Activated CD8-positive, alpha-beta T cell treated with anti-CD3 and anti-CD28 coated beads, Interleukin-2, amount 10 ng/mL, durations not matched to agents 7 days and 5 days (primary cell): ENCODE measurements at places on chromosomes 13 and 19.

DNA sequence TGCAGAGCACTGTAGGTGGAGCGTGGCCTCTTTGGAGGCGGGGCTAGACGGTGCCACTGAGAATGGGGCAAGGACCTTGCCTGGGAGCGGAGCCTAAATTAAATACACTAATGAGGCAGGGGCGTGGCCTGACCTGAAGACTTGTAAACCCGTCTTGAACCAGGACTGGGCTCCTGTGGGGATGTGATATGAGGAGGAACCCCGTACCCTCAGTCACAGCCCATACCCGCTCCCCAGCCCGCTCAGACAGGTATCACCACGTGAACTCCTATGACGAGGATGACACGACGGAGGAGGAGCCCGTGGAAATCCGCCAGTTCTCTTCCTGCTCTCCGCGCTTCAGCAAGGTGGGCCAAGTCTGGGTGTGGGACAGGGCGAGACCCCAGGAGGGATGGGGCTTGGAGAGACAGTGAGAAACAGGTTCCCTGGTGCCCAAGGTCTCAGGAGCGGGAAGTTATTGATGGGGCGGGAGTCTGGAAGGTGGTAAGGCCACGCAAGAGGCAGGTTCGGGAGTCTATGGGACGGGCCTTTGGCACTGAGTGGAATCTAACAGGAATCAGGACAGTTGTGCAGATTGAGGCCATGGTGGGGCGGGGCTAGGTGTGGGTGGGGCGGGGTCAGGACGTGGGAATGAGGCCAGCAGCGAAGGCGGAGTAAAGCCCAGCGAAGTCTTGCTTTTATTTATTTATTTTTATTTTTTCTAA, 14.7 kb downstream of the DNASE2 start:
- DNase-seq = no peak

- DNase-seq = no peak
Observed at GRCh38 chr13:93774506-93774905, 547.9 kb downstream of the GPC6 start.

GRCh38 chr13:40211586-40211968, 454.9 kb downstream of the FOXO1 start:
- DNase-seq = no peak

DNA sequence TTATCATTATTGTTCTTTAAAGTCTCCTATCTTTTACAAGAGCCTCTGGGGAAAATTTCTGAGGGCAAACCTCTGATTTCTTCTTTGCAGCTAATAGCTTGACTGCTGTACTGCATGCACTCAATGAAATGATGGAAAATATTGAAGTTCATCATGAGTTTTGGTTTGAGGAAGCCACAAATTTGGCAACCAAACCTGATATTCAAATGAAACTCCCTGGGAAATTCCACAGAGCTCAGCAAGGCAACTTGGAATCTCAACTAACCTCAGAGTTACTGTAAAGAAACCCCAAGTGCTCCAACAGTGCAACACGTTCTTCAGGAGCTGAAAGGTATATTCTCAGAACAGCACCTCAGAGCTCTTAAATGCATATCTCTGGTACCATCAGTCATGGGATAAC, 14.2 kb upstream of the RNF6 start:
- no peak for DNase-seq

DNA sequence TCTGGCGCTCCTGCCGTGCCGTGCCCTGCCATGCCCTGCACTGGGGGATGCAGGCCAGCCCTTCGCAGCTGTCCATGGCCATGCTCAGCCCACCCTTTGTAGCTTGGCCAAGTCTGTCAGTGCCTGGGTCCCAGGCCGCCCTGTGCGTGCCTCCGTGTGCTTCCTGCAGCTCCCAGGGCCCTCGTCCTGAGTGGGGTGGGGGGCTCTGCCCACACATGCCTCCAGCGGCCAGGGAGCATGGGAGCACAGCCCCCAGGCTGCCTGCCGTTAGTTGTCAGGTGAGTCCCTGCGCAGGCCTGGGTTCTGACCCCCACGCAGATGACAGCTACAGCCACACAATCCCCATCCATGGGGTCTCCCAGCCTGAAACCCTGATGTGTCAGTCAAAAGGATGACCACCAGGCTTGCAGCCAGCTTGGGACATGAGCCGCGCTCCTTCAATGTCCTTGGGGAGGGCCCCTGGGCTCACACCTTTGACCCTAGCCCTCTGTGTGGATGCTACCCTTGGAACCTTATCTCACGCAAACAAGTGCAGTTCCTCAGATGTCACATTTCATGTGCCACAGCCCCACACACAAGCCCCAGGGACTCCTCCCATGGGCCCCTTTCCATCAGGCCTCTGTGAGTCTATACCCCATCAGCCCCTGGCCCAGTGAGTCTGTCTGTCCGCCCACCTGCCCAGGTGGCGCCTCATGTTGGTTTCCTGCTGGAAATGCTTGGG, 24.5 kb downstream of the TMED1 start:
- no peak for DNase-seq

DNA sequence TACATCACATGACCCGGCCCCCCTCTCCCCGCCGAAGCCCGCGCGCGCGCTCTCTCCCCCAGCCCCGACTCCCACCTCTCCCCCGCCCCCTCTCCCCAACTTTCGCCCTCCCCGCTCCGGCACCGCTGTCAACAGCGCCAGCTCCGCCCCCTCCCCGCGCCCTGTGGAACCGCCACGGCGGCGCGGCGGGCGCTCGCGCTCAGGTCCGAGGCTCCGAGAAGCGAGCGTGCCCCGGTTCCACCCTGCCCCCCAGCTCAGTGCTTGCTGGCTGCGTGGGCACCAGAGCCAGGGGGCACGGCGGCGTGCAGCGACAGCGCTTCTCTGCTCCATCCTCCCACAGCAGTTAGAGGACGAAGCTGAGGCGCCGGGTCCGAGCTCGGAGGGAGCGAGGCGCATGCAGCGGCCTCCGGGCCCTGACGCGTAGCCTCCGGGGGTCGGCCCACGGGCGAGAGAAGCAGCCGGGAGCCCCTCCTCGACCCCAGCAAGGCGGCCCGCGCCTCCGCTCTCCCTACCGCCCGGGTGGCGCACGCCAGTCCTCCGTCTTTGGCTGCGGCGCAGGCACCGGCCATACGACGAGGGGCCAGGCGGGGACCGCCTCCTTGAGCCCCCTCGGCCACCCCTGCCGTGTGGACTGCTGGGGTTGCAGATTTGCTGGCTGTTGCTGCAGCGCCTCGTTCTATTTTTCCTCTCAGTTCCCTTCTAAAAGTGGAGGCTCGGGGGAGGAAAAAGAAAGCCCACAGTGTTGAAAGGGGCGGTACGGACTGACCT, 109.5 kb downstream of the KCNRG start:
- DNase-seq = peak; percentile 98

DNA sequence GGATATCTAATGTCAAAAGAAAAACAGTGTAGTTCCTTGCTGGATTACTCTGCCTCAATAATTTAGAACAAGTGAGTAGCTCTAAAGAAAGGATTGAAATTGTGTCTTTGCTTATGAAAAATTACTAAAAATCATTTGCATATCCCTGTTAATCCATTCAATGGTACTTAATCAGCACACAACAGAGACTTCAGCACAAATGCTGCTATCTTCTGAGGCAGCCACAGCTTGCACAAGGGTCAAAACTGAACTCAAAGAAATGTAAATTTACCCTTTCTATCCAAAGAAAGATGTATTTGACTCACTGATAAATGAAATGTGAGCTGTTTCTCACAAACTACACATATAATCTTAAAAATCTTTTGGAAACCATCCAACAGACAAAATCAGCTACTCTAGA, 116.2 kb downstream of the LHFPL6 start:
- no peak for DNase-seq

DNA sequence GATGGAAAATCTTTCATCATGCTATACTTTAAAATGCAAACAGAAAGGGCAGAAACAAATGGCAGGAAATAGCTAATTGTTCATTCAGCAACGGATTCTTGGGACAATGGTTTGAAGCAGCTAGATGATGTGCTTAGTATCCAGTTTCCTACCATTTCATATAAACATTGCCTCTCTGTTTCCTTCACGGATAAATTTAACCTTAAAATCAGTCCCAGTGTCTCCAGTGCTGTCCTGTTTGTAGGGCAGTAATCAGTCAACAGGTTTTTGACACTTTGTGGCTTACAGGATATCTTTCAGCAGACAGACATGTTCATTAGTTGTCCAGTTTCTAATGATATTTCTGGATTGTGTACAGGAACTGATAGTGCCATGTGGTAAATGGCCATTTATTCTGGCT, 24.7 kb upstream of the RB1 start:
- DNase-seq = no peak

- DNase-seq = no peak
Observed at GRCh38 chr13:73820285-73820684, 313.9 kb downstream of the KLF12 start.

DNA sequence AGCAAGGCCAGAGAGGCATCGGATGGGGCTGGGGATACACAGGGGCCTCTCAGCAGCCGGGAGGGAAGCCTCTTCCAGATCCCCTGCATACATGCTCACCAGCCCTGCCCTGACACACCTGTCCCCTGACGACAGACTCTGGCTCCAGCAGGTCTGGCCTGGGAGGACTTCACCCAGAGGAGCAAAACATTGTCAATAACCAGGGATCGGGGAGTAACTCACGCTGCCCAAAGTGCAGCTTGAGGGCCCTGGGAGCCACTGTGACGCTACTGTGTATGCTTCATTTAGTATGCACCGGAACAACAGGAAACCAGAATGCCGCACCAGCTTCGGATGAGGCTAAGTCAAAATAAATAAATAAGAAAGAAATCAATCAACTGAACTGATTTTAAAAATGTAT, 12.4 kb upstream of the CD22 start:
- DNase-seq = no peak

GRCh38 chr13:44703371-44703770, 127.2 kb upstream of the TSC22D1 start:
- no peak for DNase-seq

GRCh38 chr13:25847145-25847544, 204.7 kb downstream of the SHISA2 start:
- peak; percentile 34 for DNase-seq

DNA sequence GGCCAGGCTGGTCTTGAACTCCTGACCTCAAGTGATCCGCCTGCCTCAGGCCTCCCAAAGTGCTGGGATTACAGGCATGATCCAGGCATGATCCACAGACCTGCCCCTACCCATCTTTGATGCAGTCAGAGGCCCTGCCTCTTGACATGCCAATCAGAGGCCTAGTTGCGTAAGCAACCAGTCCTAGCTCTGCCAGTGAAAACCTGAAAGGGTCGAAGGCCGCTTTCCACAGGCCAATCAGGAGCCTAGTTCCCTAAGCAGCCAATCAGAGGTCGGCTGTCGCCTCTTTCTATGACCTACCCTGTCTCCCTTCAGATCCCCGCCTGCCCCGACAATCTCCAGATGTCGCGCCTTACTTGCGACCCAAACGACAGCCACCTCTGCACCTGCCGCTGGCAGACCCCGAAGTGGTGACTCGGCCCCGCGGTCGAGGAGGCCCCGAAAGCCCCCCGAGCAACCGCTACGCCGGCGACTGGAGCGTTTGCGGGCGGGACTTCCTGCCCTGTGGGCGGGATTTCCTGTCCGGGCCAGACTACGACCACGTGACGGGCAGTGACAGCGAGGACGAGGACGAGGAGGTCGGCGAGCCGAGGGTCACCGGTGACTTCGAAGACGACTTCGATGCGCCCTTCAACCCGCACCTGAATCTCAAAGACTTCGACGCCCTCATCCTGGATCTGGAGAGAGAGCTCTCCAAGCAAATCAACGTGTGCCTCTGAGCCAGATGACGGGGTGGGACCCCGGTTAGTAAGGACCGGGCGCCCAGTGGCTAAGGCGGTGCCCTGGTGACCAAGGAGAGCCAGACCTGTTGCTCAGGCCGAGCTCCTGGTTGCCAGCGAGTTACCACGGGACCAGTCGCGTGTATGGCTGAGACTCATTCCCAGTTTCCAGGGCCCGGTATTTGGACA, 6.3 kb downstream of the SYDE1 start:
- no peak for DNase-seq

DNA sequence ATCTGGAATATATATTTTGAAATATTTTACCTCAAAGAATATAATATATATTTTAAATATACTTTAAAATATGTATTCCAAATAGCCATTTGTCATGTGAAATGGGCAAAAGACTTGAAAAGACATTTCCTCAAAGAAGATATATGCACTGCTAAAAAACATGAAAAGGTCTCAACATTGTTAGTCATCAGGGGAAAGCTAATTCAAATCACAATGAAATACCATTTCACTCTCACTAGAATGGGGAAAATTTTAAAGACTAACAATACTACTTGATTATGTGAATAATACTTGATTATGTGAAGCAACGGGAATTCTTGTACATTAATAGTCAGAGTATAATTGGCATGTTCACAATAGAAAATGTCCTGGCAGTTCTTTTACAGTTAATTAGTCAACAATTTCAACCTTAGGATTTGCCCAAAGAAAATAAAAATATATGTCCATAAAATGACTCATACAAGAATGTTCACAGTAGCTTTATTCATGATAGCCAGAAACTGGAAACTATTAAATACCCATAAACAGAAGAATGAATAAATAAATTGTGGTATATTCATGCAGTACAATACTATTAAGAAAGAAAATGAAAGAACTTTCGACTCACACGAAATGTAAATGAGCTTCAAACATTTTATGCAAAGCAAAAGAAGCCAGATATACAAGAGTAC, 6.8 kb upstream of the KBTBD6 start:
- DNase-seq = no peak

- no peak for DNase-seq
Observed at GRCh38 chr19:478236-478903, 17.5 kb upstream of the SHC2 start.

GRCh38 chr13:111460548-111461444, 140.4 kb downstream of the TEX29 start:
- peak; percentile 27 for DNase-seq
